ENCODE measurements at places on chromosomes 11 and 22.
A peak's percentile ranks its signal among the peaks of the same experiment; 100 is the strongest.

GRCh38 chr22:47484960-47485569 is 722.6 kb downstream of the TBC1D22A start:
- DNase-seq: no peak

DNA sequence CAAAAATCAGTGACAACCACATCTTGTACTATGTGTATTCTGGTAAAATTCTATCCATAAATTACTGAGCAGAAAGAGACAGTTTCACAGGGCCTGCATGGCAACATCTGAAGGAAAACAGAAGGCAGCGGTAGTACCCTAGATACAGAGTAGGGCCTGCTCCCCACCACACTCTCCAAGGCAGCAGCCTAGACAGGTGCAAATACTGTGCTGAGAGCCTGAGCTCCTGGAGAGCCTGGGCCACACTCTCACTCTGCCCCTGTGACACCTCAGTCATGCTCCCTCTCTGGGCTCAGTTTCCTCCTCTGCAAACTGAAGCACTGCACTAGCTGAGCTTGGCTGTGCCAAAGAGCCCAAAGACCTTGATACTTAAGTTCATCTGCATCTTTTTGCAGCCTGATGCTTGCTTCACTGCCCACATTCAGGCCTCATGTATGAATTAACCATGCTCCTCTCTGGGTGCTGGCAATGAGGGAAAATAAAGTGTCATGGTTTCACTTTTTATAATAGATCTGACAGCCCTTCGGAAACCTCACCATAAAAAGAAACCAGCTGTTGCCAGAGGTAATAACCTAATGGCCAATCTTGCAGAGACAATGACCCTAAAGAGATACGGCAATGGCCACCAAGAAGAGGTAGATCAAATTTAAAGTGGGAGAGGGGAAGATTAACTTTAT is 104.7 kb downstream of the PLEKHA7 start:
- DNase-seq: no peak

- no peak for DNase-seq
Observed at GRCh38 chr22:43462701-43463100, 50.9 kb downstream of the MPPED1 start.

- DNase-seq: peak; percentile 54
Observed at GRCh38 chr11:14248580-14248981, 110.4 kb downstream of the RRAS2 start.

Measured in activated naive CD4-positive, alpha-beta T cell treated with anti-CD3 and anti-CD28 coated beads, Interleukin-2, amount 10 ng/mL, durations not matched to agents 7 days and 5 days (primary cell).